ENCODE measurements at places on chromosomes 6 and 20.

GRCh38 chr6:159056003-159056402, 11.2 kb upstream of the TAGAP start:
- peak overlapping the region; percentile 56 for H3K4me3 ChIP-seq
- no peaks in the 10 kb centered on the region for H3K27me3 ChIP-seq
- H3K4me1 ChIP-seq: peaks cover 49% of the 10 kb centered on the region
- peaks cover 17% of the 10 kb centered on the region for H3K36me3 ChIP-seq
- peak overlapping the region; percentile 77 for H3K27ac ChIP-seq

GRCh38 chr20:48772183-48772976, 55.4 kb downstream of the PREX1 start:
- H3K27me3 ChIP-seq: no peaks in the 10 kb centered on the region
- peak overlapping the region; percentile 92 for H3K27ac ChIP-seq
- peaks cover 83% of the 10 kb centered on the region for H3K4me1 ChIP-seq
- no peak for DNase-seq
- H3K36me3 ChIP-seq: peaks cover 45% of the 10 kb centered on the region

GRCh38 chr20:24705486-24705885, 236.1 kb downstream of the SYNDIG1 start:
- peaks cover 25% of the 10 kb centered on the region for H3K27me3 ChIP-seq
- H3K4me1 ChIP-seq: no peaks in the 10 kb centered on the region
- H3K36me3 ChIP-seq: peaks cover 3% of the 10 kb centered on the region
- no peak overlapping the region for H3K4me3 ChIP-seq
- DNase-seq: no peak
- H3K27ac ChIP-seq: no peak overlapping the region

DNA sequence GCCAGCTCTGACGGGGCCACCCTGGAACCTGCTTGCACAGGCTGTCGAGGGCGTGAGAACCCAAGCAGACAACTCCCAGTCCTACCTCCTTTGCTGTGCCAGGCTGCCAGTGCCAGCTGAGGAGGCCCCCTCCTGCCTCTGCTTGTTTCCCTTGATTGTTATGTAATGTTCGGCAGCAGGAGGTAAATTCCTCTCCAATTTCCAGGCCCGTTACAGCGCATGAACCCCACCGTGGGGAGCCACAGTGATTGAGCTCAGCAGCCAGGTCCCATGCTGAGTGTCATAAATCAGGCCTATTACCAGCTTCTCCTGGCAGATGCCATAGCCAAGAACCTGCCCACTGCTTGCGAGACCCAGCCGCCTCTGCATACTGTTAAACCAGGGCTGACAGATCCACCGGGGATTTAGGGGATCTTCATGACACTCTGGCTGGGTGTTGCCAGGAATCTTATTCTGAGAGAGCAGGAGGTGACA, 320.5 kb downstream of the DHX35 start:
- no peak overlapping the region for H3K27ac ChIP-seq
- peaks cover 23% of the 10 kb centered on the region for H3K27me3 ChIP-seq
- DNase-seq: no peak
- H3K36me3 ChIP-seq: peaks cover 3% of the 10 kb centered on the region
- H3K4me1 ChIP-seq: no peaks in the 10 kb centered on the region

GRCh38 chr6:94902974-94903628, 674.2 kb upstream of the MANEA start:
- DNase-seq: no peak
- no peaks in the 10 kb centered on the region for H3K36me3 ChIP-seq
- no peaks in the 10 kb centered on the region for H3K27me3 ChIP-seq
- no peak overlapping the region for H3K27ac ChIP-seq

- peaks cover 4% of the 10 kb centered on the region for H3K36me3 ChIP-seq
- H3K27ac ChIP-seq: no peak overlapping the region
- H3K4me3 ChIP-seq: no peak overlapping the region
- no peaks in the 10 kb centered on the region for H3K27me3 ChIP-seq
Observed at GRCh38 chr6:123519189-123519505, 117.6 kb downstream of the TRDN start.

GRCh38 chr6:7588506-7588905, 1.5 kb upstream of the SNRNP48 start:
- DNase-seq: no peak
- H3K27ac ChIP-seq: no peak overlapping the region
- peaks cover 27% of the 10 kb centered on the region for H3K4me1 ChIP-seq
- peaks cover 4% of the 10 kb centered on the region for H3K36me3 ChIP-seq
- peaks cover 16% of the 10 kb centered on the region for H3K27me3 ChIP-seq
- no peak overlapping the region for H3K4me3 ChIP-seq

- peak overlapping the region; percentile 98 for H3K4me3 ChIP-seq
- DNase-seq: no peak
- H3K27me3 ChIP-seq: no peaks in the 10 kb centered on the region
- H3K4me1 ChIP-seq: peaks cover 29% of the 10 kb centered on the region
Observed at GRCh38 chr6:26198722-26199056, 111.5 kb downstream of the HFE start.

DNA sequence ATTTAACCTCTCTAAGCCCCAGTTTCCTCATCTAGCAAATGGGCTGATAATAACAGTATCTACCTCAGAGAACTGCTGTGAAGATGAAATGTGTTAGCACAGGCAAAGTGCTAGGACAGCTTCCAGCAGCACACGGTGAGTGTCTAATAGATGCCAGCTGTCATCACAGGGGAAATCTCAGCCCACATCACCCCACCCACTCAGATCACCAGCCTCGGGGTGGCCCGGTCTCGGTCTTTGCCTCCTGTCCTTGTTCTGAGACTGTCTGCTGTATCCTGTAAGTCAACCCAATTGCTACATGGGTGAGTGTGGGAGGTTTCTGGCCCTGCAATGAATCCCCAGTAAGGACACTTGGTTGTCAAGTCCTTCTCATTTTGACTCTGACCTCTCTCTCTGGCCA, 99.5 kb upstream of the ZNFX1 start:
- DNase-seq: no peak
- no peak overlapping the region for H3K4me3 ChIP-seq
- H3K4me1 ChIP-seq: no peaks in the 10 kb centered on the region
- H3K27me3 ChIP-seq: peaks cover 31% of the 10 kb centered on the region

GRCh38 chr6:139367810-139368351, 6.6 kb downstream of the CITED2 start:
- H3K27ac ChIP-seq: no peak overlapping the region
- H3K4me3 ChIP-seq: no peak overlapping the region
- peaks cover 28% of the 10 kb centered on the region for H3K36me3 ChIP-seq
- DNase-seq: no peak
- H3K4me1 ChIP-seq: peaks cover 28% of the 10 kb centered on the region

DNA sequence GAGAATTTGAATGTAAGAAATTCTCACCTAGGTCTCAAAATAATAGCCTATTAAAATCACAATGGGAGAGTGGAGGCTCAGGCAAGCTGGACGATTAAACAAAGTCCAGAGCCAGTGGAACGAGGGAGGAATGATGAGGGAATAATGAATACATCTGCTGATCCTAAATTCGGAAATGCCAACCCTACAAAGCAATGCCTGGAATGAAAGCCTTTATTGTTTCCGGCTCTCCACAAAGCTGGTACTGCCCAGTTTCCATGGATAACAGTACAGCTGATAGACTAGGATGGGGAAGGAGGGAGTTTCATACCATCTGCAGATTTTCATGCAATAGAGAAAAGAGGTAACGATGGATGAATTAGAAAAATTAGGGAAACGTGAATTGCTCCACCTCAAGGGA, 356.1 kb downstream of the CBLN4 start:
- DNase-seq: no peak
- H3K4me3 ChIP-seq: no peak overlapping the region
- no peaks in the 10 kb centered on the region for H3K4me1 ChIP-seq

DNA sequence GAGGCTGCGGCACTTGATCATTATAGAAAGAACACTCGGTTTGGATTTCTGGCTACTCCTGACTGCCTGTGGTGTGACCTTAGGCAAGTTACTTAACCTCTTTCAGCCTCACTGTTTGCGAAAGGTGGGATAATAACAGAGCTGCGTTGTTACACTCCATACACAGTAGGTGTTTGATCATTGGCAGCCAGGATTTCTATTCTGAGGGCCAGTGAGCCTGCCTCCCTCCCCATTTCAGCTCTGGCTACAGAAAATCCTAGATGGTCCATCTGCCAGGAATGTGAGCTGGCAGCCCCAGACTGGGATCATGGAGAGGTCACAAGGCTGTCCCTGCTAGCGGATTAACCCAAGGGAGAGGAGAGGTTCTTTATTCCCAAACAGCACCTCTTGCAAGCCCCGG, 2.7 kb downstream of the KCNB1 start:
- H3K4me3 ChIP-seq: no peak overlapping the region
- peaks cover 6% of the 10 kb centered on the region for H3K4me1 ChIP-seq
- H3K36me3 ChIP-seq: peaks cover 6% of the 10 kb centered on the region
- H3K27me3 ChIP-seq: peaks cover 65% of the 10 kb centered on the region
- no peak for DNase-seq

DNA sequence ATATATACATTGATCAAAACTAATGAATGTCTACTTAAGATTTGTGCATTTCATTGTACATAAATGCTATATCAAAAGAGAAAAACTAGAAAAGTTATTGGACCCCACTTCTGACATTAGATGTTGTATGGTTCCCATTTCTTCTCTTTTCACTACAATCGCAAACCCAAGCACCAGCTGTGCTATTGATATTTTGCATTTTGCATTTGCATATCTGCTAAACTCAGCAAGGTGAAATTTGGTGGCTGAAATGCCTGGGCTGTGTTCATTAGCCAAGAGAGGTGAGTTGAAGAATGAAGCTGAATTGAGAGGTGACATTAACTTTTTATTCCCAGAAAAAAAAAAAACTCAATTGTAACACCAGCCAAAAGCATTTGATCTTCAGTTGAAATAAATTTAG, 232.1 kb upstream of the TENT5A start:
- no peak for DNase-seq
- H3K27me3 ChIP-seq: no peaks in the 10 kb centered on the region
- H3K4me1 ChIP-seq: no peaks in the 10 kb centered on the region
- no peaks in the 10 kb centered on the region for H3K36me3 ChIP-seq

- H3K27ac ChIP-seq: no peak overlapping the region
- H3K4me1 ChIP-seq: no peaks in the 10 kb centered on the region
Observed at GRCh38 chr6:110609101-110609500, 132.7 kb upstream of the SLC22A16 start.

DNA sequence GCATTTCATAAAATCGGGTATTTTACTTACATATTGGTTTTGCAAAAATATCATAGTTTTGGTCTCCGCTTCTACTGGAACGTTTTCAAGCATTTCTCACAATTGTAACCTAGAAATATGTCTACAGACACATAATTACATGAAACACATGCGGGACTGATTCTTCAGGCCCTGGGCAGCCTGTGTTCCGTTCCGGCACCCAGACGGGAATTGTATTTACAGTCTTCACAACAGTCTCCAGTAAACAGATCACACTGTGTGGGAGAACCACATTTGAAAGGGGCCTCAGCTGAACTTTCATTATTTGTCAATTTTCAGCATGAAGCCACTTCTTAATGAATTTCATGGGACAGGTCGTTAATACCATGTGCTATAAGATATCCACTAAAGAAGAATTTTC, 196.9 kb downstream of the DST start:
- H3K27ac ChIP-seq: no peak overlapping the region
- no peaks in the 10 kb centered on the region for H3K27me3 ChIP-seq
- no peak overlapping the region for H3K4me3 ChIP-seq

DNA sequence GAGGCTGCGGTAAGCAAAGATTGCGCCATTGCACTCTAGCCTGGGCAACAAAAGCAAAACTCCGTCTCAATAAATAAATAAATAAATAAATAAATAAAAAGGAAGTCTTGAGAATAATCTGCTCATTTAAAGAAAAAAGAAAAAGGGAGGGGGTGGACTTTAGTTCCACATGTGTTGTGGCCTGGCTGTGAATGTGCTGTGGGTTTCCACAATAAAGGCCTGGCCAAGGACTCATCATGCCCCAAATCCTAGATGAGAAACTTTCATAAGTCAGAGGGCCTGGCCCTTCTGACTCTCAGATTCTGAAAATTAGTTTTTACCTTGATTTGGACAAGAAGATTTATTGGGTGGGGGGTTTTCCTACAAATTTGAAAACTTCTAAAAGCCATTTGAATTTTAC, 48.4 kb downstream of the RIOK1 start:
- peaks cover under 1% of the 10 kb centered on the region for H3K27me3 ChIP-seq
- no peak overlapping the region for H3K4me3 ChIP-seq
- H3K4me1 ChIP-seq: no peaks in the 10 kb centered on the region
- H3K27ac ChIP-seq: no peak overlapping the region
- H3K36me3 ChIP-seq: no peaks in the 10 kb centered on the region

GRCh38 chr6:10894958-10895357, 8.1 kb downstream of the SYCP2L start:
- peaks cover 48% of the 10 kb centered on the region for H3K27me3 ChIP-seq
- no peaks in the 10 kb centered on the region for H3K4me1 ChIP-seq
- no peaks in the 10 kb centered on the region for H3K36me3 ChIP-seq
- no peak for DNase-seq

DNA sequence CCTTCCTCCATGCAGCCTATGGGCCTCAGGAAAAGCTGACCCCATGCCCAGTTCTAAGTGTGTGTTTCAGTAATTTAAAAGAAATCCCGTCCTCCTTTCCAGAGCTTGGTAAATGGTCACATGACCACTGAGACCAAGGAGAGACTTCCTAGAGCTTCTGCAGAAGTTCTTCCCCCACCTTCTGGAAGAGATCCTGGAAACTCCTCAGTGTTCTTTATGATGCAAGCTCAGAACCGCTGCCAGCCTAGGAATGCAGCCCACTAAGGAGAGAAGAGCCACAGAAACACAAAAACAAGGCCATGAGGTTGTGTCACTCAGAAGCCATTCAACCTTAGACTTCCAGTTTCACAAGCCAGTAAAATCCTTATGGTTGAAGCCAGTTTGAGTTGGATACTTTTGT, 348.4 kb downstream of the TPBG start:
- DNase-seq: no peak
- H3K4me1 ChIP-seq: no peaks in the 10 kb centered on the region
- no peak overlapping the region for H3K27ac ChIP-seq
- no peaks in the 10 kb centered on the region for H3K36me3 ChIP-seq
- no peak overlapping the region for H3K4me3 ChIP-seq

DNA sequence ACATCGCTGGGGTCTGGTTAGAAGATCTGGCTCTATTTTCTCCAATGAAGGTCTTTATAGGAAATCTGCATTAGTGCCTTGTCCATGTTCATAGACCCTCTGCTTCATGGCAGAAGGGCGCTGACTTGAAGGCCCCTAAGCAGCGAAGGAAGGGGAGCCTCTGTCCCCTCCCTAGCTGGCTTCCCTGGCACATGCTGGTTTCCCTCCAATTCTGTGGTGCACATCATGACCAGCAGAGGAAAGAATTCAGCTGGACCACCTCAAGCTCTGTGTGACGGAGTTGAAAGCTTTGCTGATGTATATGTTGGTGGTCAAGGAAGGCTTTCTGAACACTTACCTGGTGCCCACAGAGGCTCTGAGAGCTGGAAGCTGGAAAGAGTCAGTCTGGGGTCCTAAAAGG, 129.7 kb upstream of the MYLIP start:
- no peaks in the 10 kb centered on the region for H3K27me3 ChIP-seq
- DNase-seq: no peak
- H3K4me1 ChIP-seq: peaks cover 18% of the 10 kb centered on the region
- H3K4me3 ChIP-seq: no peak overlapping the region
- no peak overlapping the region for H3K27ac ChIP-seq
- no peaks in the 10 kb centered on the region for H3K36me3 ChIP-seq

DNA sequence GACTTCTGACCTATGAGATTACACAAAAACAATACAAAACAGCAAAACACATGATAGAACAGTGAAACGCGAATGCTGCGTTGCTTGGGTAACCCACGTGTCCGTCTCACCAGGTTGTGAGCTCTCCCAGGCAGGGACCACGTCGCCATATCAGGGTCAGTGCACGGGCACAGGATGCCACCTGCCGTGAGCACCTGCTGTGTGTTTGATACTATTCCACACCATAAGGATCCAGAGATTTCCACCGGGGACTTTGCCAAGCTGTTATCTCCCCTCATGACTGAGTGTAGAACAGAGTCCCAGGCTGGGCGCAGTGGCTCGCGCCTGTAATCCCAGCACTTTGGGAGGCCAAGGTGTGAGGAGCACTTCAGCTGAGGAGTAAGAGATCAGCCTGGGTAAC, 288.0 kb downstream of the BMP7 start:
- H3K36me3 ChIP-seq: no peaks in the 10 kb centered on the region
- no peak overlapping the region for H3K27ac ChIP-seq
- H3K27me3 ChIP-seq: peaks cover 35% of the 10 kb centered on the region
- no peak overlapping the region for H3K4me3 ChIP-seq
- no peaks in the 10 kb centered on the region for H3K4me1 ChIP-seq

Data from effector memory CD8-positive, alpha-beta T cell (primary cell).